ENCODE measurements at places on chromosomes 2 and 18.

DNA sequence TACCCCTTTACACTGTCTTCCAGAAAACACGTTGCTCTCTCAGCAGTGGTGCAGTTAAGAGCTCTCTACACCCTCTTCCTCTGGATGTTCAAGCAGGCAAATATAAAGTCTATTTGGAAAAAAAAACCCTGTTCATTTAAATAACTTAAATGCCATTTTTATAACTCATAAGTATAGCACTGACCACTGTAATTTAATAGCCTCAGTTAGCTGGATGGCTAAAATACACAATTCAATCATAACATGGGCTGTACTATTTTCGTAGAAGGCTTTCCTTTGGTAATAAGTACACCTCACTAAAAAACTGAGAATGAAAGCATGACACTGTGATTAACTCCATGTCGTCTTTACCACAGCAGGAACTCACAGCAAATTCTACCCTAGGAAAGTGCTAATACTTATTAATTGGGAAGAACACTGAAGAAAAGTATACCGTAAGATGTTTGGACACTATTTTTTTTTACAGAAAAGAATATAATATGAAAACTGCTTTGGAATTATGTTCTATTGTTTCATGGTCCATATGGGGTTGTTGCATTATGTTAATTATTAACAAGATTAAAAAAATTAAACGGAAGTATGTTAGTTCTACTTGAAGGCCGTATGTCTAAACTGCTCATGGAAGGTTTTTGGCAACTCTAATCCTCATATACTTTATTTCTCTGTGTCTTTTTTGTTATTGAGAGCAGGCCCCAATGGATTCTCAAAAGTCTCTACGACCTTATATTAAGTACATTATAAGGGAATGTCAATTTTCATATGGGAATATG is 269.1 kb downstream of the ZNF385B start:
- no peak for DNase-seq

- no peak for DNase-seq
Measured at GRCh38 chr2:207311316-207312005, 145.7 kb upstream of the KLF7 start.

- no peak for DNase-seq
Measured at GRCh38 chr2:182067393-182067792, 81.7 kb downstream of the PPP1R1C start.

DNA sequence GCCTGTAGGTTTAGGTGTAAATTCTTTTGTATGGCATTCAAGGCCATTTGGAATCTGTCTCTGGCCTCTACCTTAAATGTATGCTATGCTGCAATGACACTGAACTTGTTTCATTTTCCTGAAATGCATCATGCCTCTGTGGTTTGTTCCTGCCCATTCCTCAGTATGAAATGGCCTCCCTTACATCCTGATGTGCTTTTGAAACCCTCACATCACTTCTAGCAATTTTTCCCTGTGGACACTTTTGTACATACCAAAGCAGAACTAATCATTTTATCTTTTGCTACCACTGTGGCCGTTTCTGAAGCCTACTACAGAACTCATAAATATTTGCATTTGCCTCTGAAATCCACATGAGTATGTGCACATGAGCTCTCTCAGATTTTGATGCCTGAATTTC is 557.2 kb downstream of the ERBB4 start:
- no peak for DNase-seq

GRCh38 chr2:157349949-157350515 is 24.4 kb upstream of the ERMN start:
- no peak for DNase-seq

- DNase-seq = no peak
Measured at GRCh38 chr2:171200469-171200868, 39.8 kb upstream of the TLK1 start.

DNA sequence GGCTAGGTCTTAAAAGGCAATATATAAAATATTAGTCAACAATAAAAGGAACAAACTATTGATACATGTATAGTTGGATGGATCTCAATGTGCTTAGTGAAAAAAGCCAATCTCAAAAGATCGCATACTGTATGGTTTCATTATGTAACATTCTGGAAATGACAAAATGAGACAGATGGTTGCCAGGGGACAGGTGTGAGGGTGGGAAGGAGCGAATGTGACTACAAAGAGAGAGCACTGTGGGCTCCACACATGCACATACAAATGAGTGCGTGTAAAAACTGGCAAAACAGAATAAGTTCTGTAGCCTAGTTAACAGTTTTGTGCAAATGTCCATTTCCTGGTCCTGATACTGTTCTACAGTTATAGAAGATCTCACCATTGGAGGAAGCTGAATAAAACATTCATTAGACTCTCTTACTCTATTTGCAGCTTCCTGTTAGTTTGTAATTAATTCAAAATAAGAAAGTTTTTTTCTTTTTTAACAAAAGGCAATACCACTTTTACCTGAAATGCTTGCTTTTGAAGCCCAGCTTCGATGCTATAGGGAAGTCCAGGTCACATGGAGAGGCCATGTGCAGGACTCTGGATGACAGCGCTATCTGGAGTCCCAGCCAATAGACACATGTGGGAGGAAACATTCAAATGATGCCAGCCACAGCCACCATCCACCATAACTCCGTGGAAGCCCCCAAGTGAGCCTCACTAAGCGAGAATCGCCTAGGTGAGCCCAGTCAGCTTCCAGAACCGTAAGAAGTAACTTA is 21.0 kb upstream of the C2orf80 start:
- no peak for DNase-seq

GRCh38 chr18:26227051-26227670 is 916 bp downstream of the TAF4B start:
- peak; percentile 44 for DNase-seq

Measured in left hindlimb (tissue), 1 donor.